ENCODE measurements at places on chromosomes 12 and 14.

DNA sequence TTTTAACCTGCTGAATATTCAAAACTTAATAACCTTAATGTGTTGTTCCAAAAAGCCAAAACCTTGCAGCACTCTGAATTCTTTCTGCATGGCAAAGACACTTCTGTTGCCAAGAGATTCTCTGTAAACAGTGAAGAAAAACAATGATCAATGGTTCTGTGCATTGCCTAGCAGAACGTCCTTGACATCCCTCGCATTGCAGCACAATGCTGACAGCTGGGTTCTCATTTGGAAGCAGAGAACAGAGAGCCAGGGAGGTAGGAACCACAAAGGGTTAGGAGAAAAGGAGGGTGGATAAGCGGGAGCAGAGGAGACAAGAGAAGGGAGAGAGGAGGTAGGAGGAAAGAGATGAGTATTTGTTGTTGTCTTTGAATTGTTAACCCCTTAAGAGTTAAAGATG, 501.1 kb downstream of the NAV3 start:
- DNase-seq: no peak

GRCh38 chr14:21104448-21105060, 3.7 kb downstream of the TMEM253 start:
- peak; percentile 53 for DNase-seq

DNA sequence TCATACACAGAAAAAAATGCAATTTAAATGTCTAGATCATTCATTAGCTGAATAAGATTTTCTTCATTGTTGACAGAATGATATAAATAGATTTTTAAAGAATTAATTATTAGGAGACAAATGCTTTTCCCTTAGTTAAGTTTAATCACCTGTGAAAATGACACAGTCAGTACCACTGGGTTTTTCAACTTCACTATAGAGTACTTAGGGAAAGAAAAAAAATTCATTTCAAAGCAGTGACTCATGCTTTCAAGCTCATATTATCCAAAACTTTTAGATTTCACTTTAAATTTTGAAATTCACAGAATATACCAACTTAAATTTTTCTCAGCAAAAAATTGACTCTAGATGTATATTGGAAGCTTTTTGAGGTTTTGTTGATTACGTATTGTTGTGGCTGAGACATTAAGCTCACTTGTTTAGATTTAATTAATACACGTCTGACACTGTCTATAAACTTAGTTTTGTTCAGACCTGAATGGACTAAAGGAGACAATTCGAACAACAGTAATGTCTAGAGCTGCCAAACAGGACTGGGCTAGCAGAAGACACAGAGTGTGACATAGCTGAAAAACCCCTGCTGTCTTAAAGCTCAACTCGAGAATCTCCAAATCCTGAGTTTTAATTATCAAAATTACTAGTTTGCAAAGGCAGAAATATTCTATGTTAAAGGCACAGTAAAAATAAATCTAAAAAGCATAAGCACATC, 1.6 kb downstream of the MGAT4C start:
- DNase-seq: no peak

DNA sequence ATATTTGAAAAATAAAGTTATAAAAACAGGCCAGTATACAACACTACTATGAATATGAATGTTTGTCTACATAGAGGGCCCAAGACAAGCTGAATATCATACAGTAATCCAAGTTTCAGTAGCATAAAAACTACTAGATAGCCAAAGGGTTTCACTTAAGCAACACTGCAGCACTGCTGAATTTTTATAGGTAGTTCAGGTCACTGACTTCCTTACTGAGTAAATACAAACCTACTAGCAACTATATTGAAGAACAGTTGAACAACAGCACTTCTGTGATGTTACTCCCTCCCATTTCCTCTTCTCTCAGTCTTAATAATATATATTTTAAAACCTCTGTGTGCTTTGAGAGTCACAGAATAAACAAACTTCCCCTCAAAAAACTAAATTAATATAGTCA, 42.7 kb downstream of the GTF2A1 start:
- DNase-seq: no peak

GRCh38 chr14:47526591-47527244, 148.7 kb downstream of the MDGA2 start:
- no peak for DNase-seq

DNA sequence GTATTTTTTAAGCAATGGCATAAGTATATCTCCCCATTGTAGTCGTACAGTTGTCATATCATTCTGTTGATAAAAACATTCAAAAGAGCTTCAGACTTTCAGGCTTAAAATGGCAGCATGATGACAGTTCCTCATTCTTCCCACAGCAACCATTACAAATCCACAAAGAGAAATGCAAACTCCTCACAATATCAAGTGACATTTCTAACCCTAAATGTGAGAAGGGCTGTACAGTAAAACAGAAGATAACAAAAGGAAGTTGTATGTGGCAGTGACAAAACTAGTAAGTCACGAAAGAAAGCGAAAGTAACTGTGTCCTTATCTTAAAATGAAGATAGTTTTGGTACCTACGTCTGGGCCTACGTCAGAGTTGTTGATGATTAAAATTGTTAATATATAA, 46.7 kb downstream of the GXYLT1 start:
- DNase-seq: no peak

DNA sequence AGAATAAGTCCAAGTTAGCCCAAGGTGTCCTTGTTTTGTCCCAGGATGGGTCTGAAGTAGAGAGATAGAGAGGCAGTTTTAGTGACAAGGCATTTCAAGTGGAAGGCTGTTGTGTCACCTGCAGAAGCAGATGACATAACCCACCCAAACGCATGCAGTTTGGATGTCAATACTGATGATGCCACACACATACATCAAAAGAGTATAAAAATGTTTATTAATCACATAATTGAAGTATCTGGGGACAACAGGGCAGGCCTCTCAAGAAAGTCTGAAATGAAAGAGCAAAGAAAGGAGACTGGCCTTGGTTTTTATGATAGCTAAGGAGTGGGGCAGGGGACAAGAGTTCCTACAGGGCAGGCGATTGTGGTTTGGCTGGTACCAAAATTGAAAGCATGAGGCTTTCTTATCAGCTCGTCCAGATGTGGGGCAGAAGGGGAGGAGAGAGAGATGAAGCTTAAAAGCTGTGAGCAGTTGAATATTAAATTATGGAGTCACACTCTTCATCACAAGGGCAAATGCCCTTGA, 78.4 kb upstream of the TSPAN8 start:
- DNase-seq: no peak
